ENCODE measurements at places on chromosomes 5 and 9. TPM values are rescaled to one million over a fixed set of nuclear protein-coding genes. Genes with fewer than 3 reads are reported as not detected.

GRCh38 chr5:52300703-52301372 is 486.9 kb upstream of the ITGA1 start:
- no peak for DNase-seq

GRCh38 chr9:4490705-4491625 is 697 bp downstream of the SLC1A1 start:
- DNase-seq: no peak

GRCh38 chr5:171808951-171809350 is 23.3 kb downstream of the SMIM23 start:
- DNase-seq: no peak

- no peak for DNase-seq
Observed at GRCh38 chr5:35159370-35159742, 70.9 kb downstream of the PRLR start.

The CHMP5 gene
- total RNA-seq: 56.9 TPM

DNA sequence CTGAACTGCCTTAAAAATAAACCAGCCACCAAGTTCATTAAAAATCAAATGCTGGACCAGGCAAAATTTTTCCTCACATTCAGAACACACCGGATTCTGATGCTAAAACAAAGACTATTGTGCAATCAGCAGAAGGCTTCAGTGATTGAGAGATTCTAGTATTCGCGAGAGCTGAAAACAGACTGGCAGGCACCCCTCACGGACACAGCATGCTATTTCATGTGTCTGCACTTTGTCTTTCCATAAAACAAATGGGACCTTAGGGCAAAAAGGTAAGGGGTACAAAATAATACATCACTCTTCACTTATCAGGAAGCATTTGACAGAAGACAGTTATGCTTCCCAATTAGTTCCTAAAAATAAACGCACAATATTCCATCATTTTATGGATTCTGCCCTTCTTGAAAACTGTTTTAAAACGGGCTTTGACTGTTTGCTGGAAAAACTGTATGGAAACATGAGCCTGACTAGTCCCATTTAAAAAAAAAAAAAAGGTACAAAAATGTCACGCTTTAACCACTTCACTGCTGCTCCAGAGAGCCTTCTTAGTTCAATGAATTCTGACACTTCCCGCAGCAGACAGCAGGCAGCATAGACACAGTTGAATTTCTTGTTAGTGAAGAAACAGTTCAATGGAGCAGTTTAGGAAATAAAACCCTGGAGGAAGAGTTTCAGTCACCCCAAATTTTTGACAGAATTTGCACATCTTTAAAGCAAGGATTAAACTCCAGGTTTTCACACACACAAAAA is 99.2 kb downstream of the MED27 start:
- no peak for DNase-seq

The CDK7 gene
- 10.5 TPM for total RNA-seq

The RNF130 gene
- total RNA-seq: 45.9 TPM

The SAXO1 gene
- 0.03 TPM for total RNA-seq

The FOXD4 gene
- 0.11 TPM for total RNA-seq

DNA sequence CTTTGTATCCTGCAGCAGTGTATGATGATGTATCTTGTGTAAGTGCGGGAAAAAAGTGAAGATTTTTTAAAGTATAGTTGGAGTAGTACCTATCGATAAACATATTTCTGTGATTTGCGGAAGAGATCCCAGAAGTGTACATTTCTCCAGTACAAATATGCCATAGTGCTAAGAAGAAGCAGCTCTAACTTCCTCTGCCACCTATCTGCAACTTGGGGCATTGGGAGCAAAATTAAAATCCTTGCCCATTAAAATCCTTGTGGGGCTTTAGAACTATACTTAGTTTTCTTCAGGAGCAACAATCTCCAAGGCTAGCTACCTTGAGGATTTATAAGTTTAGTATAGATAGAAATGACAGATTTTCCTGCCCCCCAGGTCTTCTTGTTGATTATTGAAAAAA is 123.7 kb downstream of the VCAN start:
- no peak for DNase-seq

The SPINK13 gene
- not detected for total RNA-seq

The TNFSF15 gene
- total RNA-seq: 0.11 TPM

GRCh38 chr5:149039506-149039905 is 23.4 kb downstream of the SH3TC2 start:
- no peak for DNase-seq

GRCh38 chr9:135744333-135745070 is 42.5 kb downstream of the KCNT1 start:
- DNase-seq: no peak

DNA sequence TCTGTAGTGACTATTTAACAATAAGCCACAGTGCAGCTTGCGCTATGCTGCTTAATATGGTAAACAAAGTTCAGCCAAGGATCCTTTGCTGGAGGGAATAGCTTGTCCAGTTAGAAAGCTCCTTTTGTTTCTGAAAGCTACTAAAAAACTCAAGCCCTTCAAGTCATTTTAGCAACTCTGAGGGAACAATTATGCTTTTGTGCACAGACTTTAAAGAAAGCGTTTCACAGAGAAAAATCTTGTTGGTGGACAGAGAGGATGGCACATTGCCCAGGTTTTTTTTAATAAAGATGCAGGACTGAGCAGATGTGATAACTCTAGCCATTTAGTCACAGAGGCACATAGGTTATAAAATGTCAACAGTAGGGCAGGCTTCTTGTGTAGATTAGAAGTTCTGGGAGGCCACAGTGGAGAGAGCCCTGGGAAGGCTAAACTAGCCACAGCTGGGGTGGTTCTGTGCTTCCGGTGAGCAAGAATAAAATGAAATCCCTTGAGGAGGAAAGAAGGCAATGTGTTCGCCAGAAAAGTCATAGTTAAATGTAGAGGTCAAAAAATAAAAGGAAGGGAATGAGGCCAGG is 63.4 kb downstream of the ALDH7A1 start:
- no peak for DNase-seq

The SPATA31E1 gene
- total RNA-seq: not detected

GRCh38 chr9:85038824-85039608 is 369.5 kb downstream of the NTRK2 start:
- no peak for DNase-seq

The SETD9 gene
- 16.3 TPM for total RNA-seq

The CNOT8 gene
- 23.3 TPM for total RNA-seq

The C5orf52 gene
- not detected for total RNA-seq

- DNase-seq: no peak
Observed at GRCh38 chr5:55866485-55866884, 15.3 kb downstream of the IL31RA start.

- DNase-seq: no peak
Observed at GRCh38 chr9:75184471-75184870, 96.2 kb downstream of the OSTF1 start.

DNA sequence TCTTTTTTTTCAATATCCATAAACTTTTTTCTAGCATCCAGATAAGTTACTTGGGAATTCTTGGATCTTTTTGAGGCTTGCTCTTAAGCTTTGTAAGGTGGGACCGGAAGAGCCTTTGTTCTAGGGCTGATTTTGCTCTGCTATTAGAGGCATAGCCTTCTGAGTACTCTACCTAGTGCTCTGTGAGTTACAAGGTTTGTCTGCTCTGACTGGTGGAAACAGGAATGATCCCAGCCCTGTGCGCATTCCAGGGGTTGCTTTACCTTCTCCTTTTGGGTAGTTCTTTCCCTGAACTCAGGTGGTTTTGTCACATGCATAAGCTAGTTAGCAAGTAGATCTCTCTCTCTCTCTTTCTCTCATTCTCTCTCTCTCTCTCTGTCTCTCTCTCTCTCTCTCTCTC is 180.8 kb upstream of the PCSK5 start:
- no peak for DNase-seq

DNA sequence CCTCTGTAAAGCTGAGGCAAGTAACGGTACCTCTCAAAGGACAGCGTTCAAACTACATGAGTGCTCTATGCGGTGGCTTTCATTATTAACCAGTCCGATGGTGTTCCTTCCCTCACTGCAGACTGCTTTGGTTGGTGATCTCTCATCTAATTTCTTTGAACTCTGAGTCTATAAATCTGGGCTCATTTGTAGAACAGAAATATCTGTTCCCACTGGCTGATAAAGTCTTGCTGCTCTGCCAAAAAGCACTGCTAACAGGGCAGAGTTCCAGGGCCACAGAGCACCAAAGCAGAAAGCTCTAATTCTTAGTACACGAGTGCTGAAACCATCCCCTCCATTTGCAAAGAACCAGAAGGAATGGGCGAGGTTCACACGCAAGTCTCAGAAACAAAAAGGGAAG is 81.9 kb downstream of the MED27 start:
- DNase-seq: peak; percentile 40

The INSL6 gene
- total RNA-seq: not detected

The ST8SIA4 gene
- total RNA-seq: 3.2 TPM

- DNase-seq: no peak
Observed at GRCh38 chr5:95786821-95787418, 35.6 kb downstream of the GLRX start.

The MAMDC2 gene
- 9.0 TPM for total RNA-seq

The ARID3C gene
- not detected for total RNA-seq

GRCh38 chr5:42912184-42912798 is 100.6 kb upstream of the SELENOP start:
- DNase-seq: no peak

- no peak for DNase-seq
Observed at GRCh38 chr9:23747088-23748075, 78.7 kb downstream of the ELAVL2 start.

The KIF12 gene
- not detected for total RNA-seq

GRCh38 chr9:127762111-127762676 is 16.3 kb downstream of the SH2D3C start:
- peak; percentile 76 for DNase-seq

The DRD1 gene
- total RNA-seq: not detected

DNA sequence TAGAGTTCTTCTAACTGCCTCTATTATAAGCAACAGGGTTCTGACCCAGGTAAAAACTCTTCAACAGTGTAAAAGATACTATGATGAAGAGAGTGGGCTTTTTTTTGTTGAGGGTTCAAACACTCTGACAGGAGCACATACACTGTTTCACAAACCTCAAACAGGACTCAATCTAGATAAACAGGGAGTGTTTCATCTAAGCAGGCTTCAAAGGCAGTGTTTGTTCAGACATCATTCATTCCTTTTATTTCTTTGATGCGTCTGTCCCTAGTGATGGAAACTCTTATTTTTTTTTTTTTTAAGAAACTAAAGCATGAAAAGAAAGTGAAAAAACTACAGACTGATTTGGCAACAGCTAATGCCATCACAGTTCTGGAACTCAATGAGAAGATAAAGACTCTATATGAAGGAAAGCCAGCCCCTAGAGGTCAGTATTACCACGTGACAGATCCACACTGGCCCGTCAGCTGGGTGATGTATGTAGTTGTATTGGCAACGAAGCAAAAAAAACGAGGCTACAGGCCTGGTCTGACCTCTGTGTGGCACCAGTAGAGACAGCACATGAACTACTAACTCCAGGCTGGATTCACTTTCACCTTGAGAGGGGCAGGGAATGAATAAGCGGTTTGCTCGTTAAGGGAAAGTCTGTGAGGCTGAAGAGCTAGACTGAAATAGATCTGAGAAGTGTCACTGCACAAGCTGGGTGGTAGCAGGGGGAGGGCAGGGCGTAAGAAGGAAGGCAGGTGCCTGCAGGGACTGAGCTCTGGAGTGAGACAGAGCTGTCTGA is 172.2 kb downstream of the CCDC192 start:
- peak; percentile 49 for DNase-seq

The UGT3A1 gene
- total RNA-seq: not detected

The TMEM167A gene
- 49.1 TPM for total RNA-seq

The TAS2R1 gene
- not detected for total RNA-seq

The PANK3 gene
- total RNA-seq: 26.3 TPM

The TLX3 gene
- not detected for total RNA-seq

- no peak for DNase-seq
Observed at GRCh38 chr5:133705331-133705730, 93.0 kb upstream of the FSTL4 start.

DNA sequence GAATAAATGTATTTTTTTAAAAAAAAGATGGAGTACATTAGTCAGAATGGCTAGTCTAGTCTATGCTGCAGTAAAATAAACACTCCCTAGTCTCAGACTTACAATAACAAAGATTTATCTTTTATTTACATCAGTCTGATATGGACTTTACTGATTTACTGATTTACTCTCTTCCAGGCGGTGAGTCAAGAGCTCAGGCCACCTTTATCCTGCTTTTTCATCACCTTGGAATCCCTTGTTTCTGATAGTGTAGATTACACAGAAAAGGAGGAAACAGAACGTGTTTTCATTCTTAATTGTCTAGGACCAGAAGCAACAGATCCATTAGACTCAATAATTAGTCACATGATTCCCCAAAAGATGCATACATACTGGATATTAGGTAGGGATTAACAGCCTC is 290.1 kb upstream of the TRPC7 start:
- no peak for DNase-seq

The PHF24 gene
- total RNA-seq: 0.11 TPM

- DNase-seq: no peak
Observed at GRCh38 chr9:134955801-134956200, 38.1 kb upstream of the FCN1 start.

DNA sequence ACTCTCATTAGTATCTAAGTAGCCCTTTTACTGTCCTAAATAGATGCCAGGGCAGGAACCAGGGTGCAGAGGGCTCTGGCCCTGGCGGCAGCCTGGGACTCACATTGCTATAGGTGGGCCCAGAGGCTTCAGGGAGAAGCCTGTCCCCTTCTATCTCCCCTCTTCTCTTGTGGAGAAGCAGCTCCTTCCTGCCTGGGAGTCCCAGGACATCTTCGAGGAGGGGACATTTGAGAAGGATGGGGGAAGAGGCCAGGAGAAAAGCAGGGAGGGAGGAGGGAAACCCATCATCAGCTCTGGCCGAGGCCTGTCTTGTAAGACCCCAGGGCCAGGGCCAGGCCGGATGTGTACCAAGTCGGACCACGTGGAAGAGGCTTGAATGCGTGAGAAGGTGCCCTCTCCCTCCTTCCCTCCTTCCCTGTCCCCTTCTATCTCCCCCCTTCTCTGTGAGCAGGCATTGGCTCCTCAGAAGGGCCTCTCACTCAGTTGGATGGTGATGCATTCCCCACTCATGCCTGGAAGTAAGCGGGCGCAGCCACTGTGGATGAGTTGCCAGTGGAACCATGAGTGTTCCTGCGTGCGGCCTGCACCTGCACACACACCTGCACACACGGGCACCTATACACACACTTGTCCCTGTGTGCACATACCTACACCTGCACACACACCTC is 20.7 kb upstream of the LPCAT1 start:
- DNase-seq: no peak
